Fibroblast of villous mesenchyme (primary cell): ENCODE measurements at places on chromosomes 12 and 14. TPM values are rescaled to one million over a fixed set of nuclear protein-coding genes. Genes with fewer than 3 reads are reported as not detected.

DNA sequence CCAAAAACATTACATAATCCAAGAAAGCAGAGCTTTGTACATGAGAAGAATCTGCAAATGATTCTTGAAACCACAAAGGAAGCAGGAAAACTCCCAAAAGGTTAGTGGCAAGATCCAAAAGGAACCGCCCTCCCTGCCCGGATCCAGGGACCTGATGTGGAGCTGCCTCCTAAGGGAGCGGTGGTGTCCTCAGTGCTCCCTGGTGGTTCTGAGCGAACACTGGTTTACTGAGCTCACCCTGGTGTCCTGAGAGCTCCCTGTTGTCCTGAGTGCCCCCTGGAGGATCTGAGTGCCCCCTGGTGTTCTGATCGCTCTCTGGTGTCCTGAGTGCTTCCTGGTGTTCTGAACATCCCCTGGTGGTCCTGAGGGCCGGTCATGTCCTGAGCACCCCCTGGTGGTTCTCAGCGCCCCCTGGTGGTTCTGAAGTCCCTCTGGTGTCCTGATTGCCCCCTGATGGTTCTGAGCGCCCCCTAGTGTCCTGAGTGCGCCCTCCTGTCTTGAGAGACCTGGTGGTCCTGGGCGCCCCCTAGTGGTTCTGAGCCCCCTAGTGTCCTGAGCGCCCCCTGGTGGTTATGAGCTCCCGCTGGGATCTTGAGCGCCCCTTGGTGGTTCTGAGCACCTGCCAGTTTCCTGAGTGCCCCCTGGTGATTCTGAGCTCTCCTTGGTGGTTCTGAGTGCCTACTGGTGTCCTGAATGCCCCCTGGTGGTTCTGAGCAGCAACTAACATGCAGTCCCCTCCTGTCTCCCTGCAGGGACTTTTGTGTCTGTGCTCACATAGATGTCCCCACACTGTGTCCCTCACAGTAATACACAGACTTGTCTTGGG, 891.1 kb downstream of the TMEM121 start:
- DNase-seq = peak; percentile 1

GRCh38 chr12:130101370-130101769, 60.9 kb upstream of the FZD10 start:
- no peak for DNase-seq

DNA sequence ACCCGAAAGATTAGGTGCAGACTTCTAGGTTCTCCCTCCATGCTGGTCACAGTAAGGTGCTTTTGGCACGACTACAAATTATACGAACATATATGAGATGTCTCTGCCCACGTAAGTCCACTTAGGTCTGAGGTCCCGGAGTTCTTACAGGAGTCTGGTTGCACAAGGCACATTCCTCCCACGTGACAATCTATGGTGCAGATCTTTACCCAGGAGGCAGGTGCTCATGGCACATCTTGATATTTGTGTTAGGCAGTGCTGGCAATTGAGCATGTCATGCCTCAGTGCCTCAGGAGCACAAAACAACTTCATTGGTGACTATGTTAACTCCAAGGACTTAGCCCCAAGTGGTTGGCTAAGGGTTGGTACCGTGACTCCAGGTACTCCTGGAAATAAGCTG, 92.0 kb upstream of the AMN1 start:
- DNase-seq = no peak

- peak; percentile 77 for DNase-seq
These were observed 43.9 kb downstream of the SSPN start for GRCh38 chr12:26239122-26239851.

DNA sequence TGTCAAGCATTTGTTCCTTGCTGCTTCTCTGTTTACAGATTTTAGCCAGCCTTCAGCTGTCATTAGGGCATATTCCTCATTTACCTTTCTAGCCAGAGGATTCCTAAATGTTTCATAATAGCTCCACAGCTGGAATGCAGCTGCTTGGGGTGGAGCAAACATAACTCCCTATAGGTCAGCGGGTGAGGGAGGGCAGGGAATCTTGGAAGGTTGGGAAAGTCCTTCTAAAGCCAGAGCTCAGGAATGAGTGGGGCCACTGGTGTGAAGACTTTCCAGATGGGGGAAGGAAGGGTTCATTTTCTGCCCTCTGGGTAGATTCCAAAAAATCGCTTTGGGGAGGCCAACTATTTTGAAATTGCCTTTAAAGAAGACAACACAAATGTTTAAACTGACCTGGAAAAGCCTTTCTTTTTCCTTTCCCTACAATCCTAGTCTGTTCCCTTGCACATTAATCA, 16.3 kb upstream of the IRF2BPL start:
- peak; percentile 97 for DNase-seq

DNA sequence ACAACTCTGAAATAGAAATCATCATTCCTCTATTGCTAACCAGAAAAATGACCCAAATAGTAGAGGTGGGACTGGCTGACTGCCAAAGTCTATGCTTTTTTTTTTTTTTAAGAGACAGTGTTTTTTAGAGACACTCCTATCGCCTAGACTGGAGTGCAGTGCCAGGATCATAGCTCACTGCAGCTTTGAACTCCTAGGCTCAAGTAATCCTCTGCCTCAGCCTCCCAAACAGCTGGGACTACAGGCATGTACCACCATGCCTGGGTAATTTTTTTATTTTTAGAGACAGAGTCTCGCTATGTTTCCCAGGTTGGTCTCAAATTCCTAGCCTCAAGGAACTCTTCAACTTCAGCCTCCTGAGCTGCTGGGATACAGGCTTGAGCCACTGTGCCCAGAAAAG, 19.2 kb downstream of the NR2C1 start:
- no peak for DNase-seq

DNA sequence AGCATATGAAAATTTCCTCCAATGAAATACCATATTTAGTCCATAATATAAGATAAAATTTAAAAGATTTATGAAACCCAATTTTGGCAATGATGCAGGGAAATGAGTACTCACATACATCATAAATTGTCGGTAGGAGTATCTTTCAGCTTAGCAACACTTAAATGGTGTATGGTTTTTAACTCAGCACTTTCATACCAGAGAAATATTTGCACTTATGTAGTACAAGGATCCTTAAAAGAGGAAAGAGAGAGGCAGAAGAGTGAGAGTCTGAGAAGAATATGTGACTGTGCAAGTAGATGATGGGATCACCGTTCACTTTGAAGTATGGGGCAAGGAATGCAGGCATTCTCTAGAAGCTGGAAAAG, 379.3 kb upstream of the DCN start:
- no peak for DNase-seq

GRCh38 chr14:90569201-90569600, 172.4 kb downstream of the CALM1 start:
- DNase-seq = no peak

DNA sequence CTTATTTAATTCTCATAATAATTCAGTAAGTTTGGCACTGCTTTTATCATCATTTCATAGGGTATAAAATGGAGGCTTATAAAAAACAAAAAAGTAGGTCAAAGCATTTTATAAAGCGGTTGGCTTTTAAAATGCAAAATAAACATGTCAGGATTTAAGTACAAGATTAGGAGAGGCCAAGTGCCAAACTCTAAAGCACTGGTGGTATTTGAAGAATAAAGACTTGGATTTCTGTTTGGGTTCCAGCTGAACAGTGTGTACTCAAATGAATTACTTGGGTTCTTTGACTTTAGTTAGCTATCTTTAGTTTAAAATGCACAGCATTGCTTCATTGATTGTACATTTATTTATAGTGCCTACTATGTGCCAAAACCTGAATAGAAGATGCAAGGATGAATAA, 966.6 kb upstream of the SEL1L start:
- no peak for DNase-seq

GRCh38 chr12:21054334-21054733, 76.7 kb upstream of the SLCO1B1 start:
- no peak for DNase-seq

GRCh38 chr14:68384335-68384734, 408.5 kb downstream of the ZFP36L1 start:
- peak; percentile 55 for DNase-seq

Gene PTPN21
- total RNA-seq = 14.2 TPM in 2 replicates

Gene TAS2R7
- total RNA-seq = 0.32 TPM in 1 of 2 replicates, not detected in the other

Gene PITPNM2
- total RNA-seq = 3.9 and 4.2 TPM in 2 replicates

Gene FOXN4
- not detected in 2 replicates for total RNA-seq
